ENCODE measurements at places on chromosomes 16 and 17.

DNA sequence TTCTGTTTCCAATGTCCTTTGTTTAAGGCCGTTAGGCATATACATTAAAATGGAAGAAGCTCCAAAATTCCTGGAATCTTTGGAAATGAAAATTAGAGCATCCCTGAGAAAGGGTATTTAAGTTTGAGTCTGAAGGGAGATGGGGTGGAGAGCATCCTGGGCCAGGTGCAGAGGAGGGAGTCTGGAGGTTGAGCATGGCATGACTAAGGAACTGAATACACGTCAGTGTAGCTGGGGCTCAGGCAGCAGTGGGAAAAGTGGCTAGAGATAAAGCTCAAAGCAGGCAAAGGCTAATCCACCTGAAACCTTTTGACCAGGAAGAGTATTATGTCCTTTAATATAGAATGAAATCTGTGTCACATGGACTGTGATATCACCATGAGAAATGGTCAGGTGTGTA lies 669.0 kb upstream of the RBFOX1 start:
- no peak for DNase-seq

- no peak for DNase-seq
Observed at GRCh38 chr17:79845601-79845949, 6.3 kb upstream of the CBX4 start.

- no peak for DNase-seq
Observed at GRCh38 chr17:3739422-3740124, 15.9 kb downstream of the HASPIN start.

DNA sequence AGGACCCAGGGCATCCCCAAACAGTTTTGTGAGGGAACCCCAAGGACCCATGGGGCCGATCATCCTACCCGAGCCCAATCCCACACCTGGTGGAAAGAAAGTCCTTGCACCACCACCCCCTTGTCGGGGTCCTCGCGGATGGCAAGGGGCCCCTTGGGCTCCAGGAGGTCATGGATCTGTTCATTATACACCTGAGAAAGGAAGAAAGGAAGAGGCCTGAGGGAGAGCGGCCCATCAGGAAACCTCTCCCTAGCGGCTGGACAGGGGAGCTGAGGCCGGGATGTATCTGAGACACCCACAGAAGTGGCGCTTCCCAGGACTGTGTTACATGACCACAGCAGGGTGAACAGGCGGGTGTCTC lies 12.8 kb downstream of the KIF18B start:
- DNase-seq, result no peak

Measured in activated T-cell treated with anti-CD3 and anti-CD28 coated beads for 4 hours (primary cell).